Large intestine (tissue), 12 donors: ENCODE measurements at places on chromosomes 5 and 9. TPM values are rescaled to one million over a fixed set of nuclear protein-coding genes. Genes with fewer than 3 reads are reported as not detected.

ADGRD2 gene
- polyA plus RNA-seq, result not detected

TMEM215 gene
- polyA plus RNA-seq, result 0.06 TPM

DNA sequence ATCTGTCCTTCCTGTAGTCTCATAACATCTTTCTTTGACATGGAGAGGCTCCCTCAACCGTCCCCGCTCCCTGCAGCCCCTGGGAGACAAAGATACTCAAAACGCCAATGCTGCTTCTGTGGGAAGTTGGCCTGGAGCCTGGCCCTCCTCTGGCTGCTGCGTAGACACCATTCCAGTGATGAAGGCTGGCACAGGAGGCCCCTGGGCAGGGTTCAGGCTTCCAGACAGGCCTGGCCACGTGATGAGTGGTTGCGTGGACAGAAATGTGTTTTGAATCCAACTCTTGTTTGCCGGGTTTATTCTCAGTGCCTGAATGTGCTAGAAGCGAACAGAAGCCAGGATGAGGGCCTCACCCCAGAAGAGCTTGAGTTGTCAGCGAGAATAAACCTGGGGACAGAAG is 43.2 kb upstream of the NKX2-5 start:
- DNase-seq, result no peak
- no peak overlapping the region for H3K27ac ChIP-seq
- H3K36me3 ChIP-seq, result no peaks in the 10 kb centered on the region
- H3K27me3 ChIP-seq, result peaks cover 22% of the 10 kb centered on the region

DNA sequence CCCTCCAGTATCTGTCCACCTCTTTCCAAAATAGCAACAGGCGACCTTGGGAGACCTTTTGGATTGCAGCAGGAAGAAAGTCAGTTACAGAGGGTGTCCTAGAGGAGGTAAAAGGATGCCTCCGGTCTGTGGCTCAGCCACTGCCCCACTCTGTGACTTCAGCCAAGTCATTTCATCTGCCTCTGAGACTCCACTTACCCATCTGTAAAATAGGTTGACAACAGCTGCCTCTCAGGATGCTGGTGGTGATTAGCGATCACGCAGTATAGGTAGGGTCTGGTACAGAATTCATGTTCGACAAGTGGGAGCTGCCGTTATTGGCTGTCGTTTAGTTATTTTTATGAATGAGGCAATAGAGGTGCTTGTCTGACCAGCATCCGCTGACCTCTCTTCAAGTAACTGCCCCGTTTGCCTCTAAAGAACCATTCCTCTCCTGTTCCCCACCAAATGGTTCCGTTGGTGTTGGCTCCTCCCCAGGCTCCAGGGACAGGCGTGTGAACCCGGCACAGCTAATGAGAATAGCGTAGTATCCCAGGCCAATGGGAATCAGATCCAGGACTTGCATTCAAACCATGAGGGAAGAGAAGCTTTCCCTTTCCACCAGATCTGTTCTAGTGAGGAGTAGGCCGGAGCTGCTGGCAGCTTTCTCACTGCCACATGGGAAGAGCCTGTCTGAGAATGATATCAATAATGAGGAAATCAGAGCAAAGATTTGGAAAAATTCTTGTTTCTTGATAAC is 64.1 kb downstream of the SMIM23 start:
- no peak for DNase-seq
- no peaks in the 10 kb centered on the region for H3K4me1 ChIP-seq
- no peak overlapping the region for H3K4me3 ChIP-seq

DNA sequence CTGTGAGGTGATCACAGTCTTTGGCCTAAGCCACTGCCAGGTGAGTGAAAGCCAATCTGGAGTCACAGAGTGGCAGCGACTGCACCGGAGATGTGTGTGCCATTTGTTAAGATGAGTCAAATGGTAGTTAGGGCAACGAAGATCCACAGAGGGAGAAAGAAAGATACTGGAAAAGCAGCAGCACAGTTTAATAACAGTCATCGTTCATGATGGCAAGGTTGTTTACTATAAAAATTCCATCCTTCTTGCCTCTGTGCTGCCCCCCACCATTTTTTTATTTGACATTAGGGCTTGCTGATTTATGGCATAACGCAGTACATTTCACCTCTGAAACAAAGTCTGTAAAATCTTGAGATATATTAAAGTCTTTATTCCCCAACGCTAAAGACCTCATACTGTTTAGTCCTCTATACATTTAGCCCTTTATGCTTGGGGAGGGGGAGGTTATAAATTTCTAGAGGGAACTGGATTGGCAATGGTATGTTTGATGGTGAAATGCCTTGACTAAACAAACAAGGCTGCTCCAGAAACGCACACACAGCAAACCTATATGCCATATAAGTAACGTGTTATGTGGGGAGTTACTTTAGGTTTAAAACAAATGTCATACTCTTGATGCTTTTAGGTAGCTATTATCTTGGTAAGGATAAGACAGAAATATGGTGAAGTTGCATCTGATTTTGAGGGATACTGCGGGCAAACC is 55.8 kb upstream of the ABL1 start:
- peak overlapping the region; percentile 14 for H3K27ac ChIP-seq
- no peaks in the 10 kb centered on the region for H3K27me3 ChIP-seq
- no peak for DNase-seq
- H3K4me3 ChIP-seq, result no peak overlapping the region
- H3K4me1 ChIP-seq, result peaks cover 4% of the 10 kb centered on the region
